ENCODE measurements at places on chromosomes 7 and 10.

DNA sequence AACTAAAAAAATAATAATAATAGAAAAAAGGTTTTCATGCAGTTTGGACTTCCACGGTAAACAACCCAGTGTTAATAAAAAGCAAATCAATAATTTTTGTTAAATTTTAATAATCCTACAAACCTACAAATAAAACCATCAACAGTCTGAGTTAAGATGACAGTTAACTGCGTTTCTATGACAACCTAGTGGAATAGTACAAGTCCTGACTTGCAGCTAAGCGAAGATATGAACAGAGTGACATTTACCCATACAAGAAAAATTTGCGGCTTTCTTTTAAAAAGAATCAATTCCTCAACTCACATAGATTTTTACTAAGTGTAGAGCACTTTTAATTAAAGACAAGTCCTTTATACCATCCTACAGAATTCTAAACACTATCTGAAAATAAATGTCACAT, 35.6 kb downstream of the VPS41 start:
- no peak for DNase-seq

- DNase-seq: no peak
These were observed 177.3 kb upstream of the TNS3 start for GRCh38 chr7:47759056-47759706.

DNA sequence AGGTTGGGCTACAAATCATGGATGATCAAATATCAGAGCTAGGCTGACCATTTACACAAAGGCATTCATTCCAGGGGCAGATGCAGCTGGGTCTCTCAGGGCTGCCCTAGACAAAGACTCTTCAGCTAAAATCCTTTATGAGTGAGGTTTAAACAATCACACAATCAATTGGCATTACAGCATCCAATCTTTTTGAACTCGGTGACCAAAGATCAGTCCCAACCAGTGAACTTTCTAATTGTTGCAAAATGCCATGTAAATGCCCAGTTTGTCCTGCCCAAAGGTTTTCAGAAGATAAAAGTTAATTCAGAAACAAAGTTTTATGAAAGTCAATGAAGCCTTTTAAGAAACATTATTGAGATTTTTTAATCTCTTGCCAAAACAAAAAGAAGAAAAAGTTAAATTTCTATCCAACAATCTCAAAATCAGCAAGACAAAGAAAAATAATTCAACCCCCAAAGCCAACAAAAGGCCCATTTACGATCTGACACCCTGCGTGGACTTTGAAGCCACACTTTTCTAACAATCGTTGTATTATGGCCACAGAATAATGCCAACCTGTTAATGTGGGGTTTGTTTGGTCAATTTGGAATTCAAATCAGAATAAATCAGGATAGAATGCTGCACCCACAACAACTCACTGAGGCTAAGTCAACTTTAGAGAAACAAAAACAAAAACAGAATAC, 40.9 kb downstream of the GPR37 start:
- DNase-seq: no peak

- DNase-seq: no peak
These were observed 972.2 kb upstream of the GHITM start for GRCh38 chr10:83167081-83167480.

- DNase-seq: no peak
These were observed 27.5 kb downstream of the ADD3 start for GRCh38 chr10:110035070-110035921.

All from HTR-8/SVneo (cell line).